PC-9 (cell line): ENCODE measurements at places on chromosomes 4 and X. TPM values are rescaled to one million over a fixed set of nuclear protein-coding genes. Genes with fewer than 3 reads are reported as not detected.

Gene GRK4
- 3.1 and 4.4 TPM in 2 replicates for total RNA-seq

Gene TLR2
- 0.55 and 1.1 TPM in 2 replicates for total RNA-seq

Gene GSX2
- not detected in 2 replicates for total RNA-seq

Gene HMGB3
- total RNA-seq, result 133 and 149 TPM in 2 replicates

Gene F8A1
- 12.1 and 19.6 TPM in 2 replicates for total RNA-seq
